Heart right ventricle (tissue), 16 donors: ENCODE measurements at places on chromosomes 4 and X. TPM values are rescaled to one million over a fixed set of nuclear protein-coding genes. Genes with fewer than 3 reads are reported as not detected.

DNA sequence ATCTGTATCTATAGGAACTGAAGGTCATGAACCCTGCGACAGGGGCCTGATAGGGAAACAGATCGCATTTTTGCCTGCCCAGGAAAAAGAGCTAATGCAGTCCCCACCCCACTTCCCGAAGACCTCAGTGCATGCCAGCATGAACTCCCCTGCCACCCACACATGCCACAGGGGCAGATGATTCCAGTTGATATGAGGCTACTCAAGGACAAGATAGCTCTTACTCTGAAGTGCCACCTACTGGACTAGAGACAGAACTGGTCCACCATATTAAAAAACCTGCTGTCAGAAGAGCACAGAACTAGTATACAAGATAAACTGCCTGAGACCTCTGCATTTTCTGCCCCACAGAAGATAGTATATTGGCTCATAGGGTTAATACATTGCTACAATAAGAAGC is 68.0 kb downstream of the YIPF7 start:
- DNase-seq, result no peak

DNA sequence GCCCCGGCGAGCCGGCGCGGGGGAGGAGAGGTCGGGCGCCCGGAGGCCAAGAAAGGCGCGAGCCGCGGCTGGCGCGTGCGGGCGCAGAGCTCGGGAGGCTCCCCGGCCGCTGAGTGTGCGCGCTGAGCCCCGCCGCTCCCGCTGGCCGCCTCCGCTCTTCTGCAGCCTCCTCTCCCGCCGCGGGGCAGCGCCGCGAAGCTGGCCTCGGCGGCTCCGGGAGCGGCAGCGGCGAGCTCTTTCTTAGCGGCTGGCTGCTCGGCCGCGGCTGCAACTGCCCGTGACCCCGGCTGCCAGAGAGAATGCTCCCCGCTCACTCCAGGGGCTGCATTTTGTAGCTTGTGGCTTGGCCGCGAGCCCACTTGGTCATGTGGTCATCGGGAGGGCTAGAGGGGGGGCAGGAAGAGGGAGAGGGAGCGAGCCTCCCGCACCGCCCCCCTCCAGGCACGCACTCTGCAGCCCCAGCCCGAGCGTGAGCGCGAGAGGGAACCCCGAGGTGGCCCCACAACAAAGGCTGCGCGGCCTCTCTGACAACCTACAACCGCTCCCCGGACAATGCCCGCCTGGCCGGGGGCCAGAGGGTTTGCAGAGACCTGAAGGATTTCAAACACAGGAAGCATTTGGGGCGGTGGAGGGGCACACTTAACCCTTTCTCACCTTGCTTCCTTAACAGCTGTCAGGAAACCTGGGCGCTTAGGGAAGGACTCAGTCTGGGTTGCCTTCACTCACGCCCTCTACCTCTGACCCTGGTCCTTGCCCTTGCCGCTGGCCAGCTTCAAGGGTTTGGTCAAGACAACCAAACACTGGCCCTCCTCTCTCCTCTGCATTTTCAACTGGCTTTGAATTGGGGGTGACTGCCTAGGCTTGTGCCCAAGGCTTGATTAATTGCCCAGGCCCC is at the start of gene APLN:
TSS of gene APLN (minus strand) at position 305 of the 895 bp plus-strand sequence. CDS start 326 bp downstream, outside the sequence.
- peak; percentile 58 for DNase-seq

- DNase-seq, result no peak
Measured at GRCh38 chrX:41946989-41947612, 23.7 kb upstream of the CASK start.

REELD1 gene
- 1.4 TPM for polyA plus RNA-seq

MAGEA2B gene
- not detected for polyA plus RNA-seq

DNA sequence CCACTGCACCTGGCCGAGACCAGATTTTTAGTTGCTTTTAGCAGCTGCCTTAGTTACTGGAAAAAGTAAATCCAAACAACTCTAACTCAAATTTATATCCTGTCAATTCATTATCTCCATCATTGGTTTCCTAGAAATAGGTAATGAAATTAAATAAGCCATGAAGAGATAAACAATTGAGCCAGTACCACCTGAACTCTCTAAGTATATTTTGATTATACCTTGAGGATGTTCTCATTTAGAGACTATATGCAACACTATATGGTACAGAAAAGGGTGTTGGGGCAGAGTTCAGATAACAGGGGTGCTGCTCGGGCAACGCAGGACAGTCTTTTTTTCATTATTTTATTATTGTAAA is 35.0 kb downstream of the SAT1 start:
- no peak for DNase-seq

DNA sequence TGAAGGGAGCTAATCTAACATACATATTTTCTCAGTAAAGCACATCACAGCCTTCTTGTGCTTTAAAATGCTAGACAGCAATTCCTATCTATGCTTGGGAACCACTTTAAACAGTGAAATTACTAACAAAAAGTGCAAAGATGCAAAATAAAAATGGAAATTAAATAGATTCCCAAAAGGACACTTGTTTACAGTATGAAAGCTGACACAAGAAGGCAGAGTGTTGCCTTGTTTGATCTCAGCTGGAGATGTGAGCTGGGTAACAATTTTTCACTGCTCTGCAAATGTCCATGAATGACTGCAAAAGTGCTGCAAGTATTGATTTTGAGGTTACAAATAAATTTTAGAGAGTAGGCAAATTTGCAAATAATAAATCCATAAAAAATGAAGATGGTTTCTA is 22.3 kb downstream of the GRIA2 start:
- DNase-seq, result no peak

ADGRG4 gene
- not detected for polyA plus RNA-seq

- no peak for DNase-seq
Measured at GRCh38 chrX:70769659-70770227, 138.8 kb downstream of the TEX11 start.

GRCh38 chr4:150482581-150482980 is 99.4 kb upstream of the MAB21L2 start:
- DNase-seq, result no peak

TLR1 gene
- polyA plus RNA-seq, result 0.49 TPM

PARM1 gene
- polyA plus RNA-seq, result 19.7 TPM
